ENCODE measurements at places on chromosomes 4 and X.

DNA sequence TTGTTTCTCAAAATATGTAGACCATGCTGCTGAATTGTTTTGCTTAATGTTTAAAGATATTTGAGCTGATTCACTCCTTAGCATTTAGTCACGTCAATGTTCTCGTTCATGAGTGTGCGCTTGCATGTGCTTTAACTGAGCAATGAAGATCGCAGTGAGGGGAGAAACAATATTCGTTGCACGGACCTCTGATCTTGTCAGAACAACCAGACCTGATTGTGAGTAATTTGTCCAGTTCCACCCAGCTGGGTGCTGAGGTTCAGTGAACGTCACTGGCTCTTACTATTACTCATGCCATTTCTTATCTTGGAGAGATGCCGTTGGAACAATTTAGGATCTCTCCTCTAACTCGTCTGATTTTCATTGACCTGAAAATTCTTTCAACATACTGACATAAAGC lies 15.0 kb upstream of the PRKX start:
- DNase-seq = no peak

- DNase-seq = no peak
Observed at GRCh38 chr4:140806163-140806562, 50.0 kb upstream of the TBC1D9 start.

- no peak for DNase-seq
Observed at GRCh38 chrX:135625995-135626394, 87.4 kb upstream of the CT45A1 start.

GRCh38 chr4:54913751-54914526 lies 211.5 kb downstream of the KDR start:
- DNase-seq = no peak

GRCh38 chrX:21657318-21658151 lies 595 bp downstream of the KLHL34 start:
- no peak for DNase-seq
